ENCODE measurements at places on chromosomes 12 and 14.

DNA sequence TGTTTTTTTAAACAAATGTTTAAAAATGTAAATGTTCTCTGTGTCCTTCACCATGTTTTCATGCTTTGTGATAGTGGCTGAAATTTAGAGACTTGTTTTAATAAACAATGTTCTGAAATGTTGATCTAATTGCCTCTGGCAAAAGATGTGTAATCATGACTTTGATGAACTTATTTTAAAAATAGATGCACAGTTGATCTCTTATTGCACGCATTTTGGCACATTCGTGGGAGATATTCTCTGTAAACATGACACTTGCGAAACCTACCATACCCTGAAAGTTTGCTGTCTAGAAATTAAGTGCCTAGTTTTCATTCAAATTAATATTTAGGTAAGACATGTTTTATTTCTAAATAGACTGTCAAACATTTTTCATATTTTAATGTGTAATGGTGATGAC lies 119.7 kb upstream of the DNM1L start:
- DNase-seq = no peak

GRCh38 chr12:50052544-50052943 lies 4.9 kb upstream of the ASIC1 start:
- no peak for DNase-seq

DNA sequence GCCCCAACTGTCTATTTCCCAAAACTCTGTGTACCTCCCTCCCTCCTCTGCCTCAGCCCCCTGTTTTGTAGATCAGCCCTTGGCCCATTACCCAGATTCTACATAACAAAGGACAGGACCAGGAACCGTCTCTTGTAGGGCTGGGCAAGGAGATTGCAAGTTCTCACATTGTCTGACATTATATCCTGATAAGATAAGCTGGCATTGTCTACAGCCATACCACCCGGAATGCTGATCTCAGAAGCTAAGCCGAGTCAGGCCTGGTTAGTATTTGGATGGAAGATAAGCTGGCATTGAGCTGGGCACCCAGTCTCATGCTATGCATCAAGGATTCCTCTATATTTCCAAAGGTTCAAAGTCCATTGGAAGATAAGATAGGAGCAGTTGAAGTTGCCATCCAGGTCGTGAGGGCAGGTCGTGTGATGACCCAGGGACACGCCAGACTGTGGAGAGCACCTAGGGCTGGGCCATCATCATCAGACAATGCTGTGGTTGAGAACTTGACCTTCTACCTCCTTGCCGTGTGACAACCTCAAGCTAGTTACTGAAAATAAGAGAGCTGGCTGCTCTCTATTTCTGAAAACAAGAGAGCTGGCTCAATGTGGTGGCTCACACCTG lies 29.5 kb downstream of the PHETA1 start:
- DNase-seq = no peak

- no peak for DNase-seq
Measured at GRCh38 chr14:66403183-66403582, 83.0 kb upstream of the CCDC196 start.

GRCh38 chr12:4052691-4053090 lies 179.5 kb upstream of the PARP11 start:
- DNase-seq = no peak

DNA sequence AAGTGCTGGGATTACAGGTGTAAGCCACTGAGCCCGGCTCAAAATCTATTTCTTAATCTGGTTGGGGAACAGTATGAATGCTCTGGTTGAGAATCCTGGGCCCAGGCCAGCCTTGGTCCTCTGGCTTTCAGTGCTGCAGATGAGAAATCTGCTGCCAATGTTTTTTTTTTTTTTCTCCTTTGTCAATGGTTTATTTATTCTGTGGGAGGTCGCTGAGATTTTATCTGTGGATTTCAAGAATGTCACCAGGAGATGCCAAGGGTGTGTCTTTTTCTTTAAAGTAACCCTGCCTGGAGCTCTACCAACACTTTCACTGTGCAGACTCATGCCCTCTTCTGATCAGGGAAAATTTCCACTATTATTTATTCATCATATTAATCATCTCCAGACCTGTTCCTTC lies 3.6 kb downstream of the SLC25A29 start:
- no peak for DNase-seq

GRCh38 chr12:121748571-121749265 lies 36.2 kb downstream of the TMEM120B start:
- no peak for DNase-seq

DNA sequence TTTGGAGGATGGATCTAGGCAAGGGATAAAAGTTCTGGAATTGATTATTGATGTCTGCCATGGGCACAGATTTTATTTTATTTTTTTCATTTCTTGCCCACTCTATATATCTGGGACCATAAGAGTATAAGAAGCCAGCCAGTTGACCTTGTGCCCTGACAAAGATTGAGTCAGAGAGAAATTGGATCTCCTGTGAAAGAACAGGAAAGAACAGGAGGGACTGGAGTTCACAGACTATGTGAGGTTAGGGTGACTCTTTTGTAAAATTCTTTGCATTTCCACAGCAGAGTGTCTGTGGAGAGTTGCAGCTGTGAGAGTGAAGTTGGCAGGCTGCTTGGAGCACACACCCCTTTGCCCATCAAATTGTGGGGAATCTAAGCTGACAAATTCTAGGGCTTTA lies 358.4 kb upstream of the TBX3 start:
- no peak for DNase-seq

- no peak for DNase-seq
Measured at GRCh38 chr12:47074757-47075156, 4.7 kb upstream of the PCED1B start.

GRCh38 chr14:55125403-55125802 lies 3.6 kb upstream of the LGALS3 start:
- no peak for DNase-seq

- no peak for DNase-seq
Measured at GRCh38 chr12:52243259-52243855, 10.3 kb downstream of the KRT7 start.

GRCh38 chr12:116492703-116493324 lies 66.4 kb upstream of the MAP1LC3B2 start:
- no peak for DNase-seq

- DNase-seq = no peak
Measured at GRCh38 chr12:14284184-14284722, 81.2 kb upstream of the ATF7IP start.

DNA sequence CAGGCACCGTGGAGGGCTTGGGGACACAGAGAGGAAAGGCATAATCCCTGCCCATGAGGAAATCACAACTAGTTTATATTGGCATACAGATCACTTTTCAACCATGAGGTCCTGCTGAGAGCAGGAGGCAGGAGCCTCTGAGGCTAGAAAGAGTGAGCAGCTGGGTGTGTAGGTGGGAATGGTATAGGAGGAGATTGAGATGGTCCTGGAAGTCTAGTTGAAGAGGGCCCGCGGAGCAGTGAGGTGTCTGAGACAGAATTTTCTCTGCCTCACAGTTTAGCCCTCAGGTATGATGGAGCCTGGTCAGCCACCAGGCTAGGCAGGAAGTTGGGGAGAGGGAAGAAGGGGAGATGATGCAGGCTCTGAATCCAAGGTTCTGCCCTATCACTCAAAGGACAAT lies 54.7 kb upstream of the JDP2 start:
- DNase-seq = no peak

- DNase-seq = no peak
Measured at GRCh38 chr14:80446356-80446755, 235.1 kb upstream of the DIO2 start.

- no peak for DNase-seq
Measured at GRCh38 chr12:88844426-88844825, 264.2 kb upstream of the KITLG start.

- DNase-seq = no peak
Measured at GRCh38 chr14:69317102-69317755, 57.3 kb downstream of the GALNT16 start.

- no peak for DNase-seq
Measured at GRCh38 chr12:19938031-19938430, 430.3 kb upstream of the PDE3A start.

DNA sequence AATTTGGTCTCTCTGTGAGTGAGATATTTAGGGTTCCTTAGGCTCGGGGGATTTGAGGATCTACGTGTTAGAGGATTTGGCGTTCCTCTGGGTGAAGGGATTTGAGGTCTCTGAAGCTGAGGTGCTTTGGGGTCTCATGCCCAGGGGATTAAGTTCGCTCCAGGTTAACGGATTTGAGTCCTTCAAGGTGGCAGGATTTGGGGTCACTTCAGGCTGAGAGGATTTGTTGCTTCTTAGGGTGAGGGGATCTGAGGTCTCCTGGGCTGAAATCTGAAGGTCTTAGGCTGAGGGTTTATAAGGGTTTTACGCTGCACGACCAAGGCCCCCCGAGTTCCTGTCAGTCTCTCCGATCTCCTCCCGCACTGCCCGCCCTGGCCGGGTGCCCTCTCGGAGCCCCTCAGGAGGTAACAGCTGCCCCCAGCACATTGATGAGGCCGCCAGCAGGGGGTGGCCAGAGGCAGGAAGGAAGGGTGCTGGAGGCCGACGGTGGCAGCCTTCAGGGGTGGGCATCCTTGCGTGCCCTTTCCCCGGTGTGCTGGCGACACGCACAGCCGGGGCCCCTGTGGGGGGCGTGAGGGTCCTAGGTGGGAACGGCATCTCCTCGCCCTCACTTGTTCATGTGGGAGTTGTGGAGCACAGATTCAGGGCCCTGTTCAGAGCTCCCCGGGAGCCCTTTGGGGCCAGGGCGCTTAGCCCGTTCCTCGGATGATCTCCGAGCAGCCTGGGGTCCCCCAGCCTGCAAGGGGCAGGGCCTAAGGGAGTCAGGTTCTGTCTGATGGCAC lies 14.3 kb downstream of the CEP170B start:
- no peak for DNase-seq

- no peak for DNase-seq
Measured at GRCh38 chr12:55732288-55732687, 3.5 kb upstream of the CD63 start.

DNA sequence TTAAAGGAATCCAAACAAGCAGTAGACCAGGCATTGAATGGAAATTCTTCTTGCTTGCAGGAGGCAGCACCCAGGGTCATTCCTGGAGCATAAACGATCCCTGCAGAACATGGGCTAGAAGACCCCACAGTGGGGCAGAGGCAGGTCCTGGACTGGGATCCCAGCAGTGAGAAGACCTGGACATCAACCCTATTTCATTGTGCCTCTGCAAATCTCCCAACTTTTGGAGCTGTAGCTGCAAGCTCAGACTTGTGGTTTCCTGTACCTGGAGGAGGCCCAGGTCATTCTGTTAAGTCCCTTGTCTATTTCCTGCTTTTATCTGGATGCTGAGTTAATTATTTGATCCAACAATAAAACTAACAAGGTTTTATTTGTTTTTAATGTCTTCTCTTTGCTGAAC lies 61.7 kb downstream of the CALM1 start:
- DNase-seq = no peak

GRCh38 chr12:80413462-80413861 lies 30.6 kb upstream of the PTPRQ start:
- no peak for DNase-seq

GRCh38 chr14:76329154-76329928 lies 46.6 kb upstream of the ESRRB start:
- DNase-seq = no peak

DNA sequence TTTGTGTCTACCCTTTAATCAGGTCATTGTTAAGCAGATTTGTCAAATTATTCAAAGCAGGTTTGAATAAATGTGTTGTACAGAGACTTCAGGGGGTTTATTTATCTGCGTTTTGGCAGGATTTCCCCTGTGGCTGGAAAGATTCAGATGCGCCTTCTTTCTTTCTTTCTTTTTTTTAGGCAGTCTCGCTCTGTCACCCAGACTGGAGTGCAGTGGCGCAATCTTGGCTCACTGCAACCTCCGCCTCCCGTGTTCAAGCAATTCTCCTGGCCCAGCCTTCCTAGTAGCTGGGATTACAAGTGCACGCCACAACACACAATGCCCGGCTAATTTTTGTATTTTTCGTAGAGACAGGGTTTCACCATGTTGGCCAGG lies 6.3 kb upstream of the NANOGNB start:
- no peak for DNase-seq

DNA sequence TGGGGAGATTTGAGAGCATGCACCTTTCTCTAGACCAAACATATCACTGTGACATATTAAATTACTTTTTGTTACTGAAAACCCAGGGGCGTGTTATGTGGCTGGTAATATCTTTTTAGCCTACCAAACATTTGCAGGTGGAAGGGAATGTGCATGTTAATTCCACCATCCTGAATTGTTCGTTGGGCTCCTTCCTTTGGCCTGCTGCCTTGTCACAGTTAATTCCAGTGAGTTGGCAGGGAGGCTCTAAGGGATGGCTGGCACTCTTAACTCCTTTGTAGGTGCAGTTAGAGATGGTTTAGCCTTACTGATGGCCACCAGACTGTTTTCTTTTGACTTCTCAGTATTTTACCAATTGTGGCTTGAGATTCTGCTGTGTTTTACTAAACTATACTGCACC lies 64.5 kb downstream of the DIP2B start:
- no peak for DNase-seq

DNA sequence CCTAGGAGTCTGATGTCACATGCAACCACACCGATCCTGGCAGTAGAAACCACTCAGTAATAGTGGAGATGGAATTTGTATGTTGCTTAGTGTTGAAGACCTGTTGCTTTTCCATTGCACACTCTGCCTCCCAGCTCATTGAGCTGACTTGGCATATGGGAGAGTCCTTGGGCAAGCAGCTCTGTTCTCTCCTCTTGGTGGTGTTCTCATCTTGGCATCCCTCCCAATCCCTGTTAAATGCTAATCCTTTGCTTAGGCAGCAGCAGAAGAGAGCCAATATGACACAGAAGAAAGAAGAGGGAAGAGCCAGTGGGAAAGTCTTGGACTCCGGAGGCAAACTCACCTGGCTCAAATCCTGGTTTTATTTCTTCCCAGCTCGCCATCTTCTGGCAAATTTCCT lies 178.0 kb upstream of the CAND1 start:
- DNase-seq = no peak

GRCh38 chr12:65557438-65558181 lies 266.7 kb upstream of the HMGA2 start:
- DNase-seq = no peak

DNA sequence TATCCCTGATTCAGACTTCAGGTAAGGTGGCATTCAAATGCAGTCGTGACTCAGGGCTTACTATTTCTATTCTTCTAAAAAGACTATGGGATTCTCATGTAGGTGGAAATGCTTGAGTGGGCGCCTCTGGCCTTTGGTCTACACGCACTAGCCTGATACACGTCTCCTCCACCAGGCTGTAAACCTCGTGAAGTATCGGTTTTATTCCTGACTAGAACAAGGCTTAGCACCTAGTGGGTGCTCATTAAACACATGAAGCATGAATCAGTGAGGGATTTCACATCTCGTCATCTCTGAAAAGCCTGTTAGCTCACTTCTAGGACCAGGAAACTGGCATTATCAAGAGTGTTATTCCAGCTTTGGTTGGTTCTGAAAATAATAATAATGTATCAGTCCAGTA lies 17.7 kb upstream of the HNF1A start:
- DNase-seq = peak; percentile 26

- DNase-seq = no peak
Measured at GRCh38 chr12:52285851-52286530, 5.3 kb downstream of the KRT81 start.

GRCh38 chr14:102545461-102546265 lies 36.1 kb upstream of the ANKRD9 start:
- no peak for DNase-seq
